ENCODE measurements at places on chromosomes 6 and 20. TPM values are rescaled to one million over a fixed set of nuclear protein-coding genes. Genes with fewer than 3 reads are reported as not detected.

RSPO3 gene
- 1.5 TPM for total RNA-seq

SPEF1 gene
- not detected for total RNA-seq

DNAH8 gene
- total RNA-seq: not detected

BCAS1 gene
- total RNA-seq: 0.17 TPM

CYP39A1 gene
- total RNA-seq: 1.6 TPM
